ENCODE measurements at places on chromosomes 7 and 10.

- DNase-seq = no peak
Observed at GRCh38 chr7:158428837-158429753, 158.5 kb downstream of the PTPRN2 start.

GRCh38 chr10:34736976-34737771, 77.9 kb downstream of the PARD3 start:
- no peak for DNase-seq

- DNase-seq = no peak
Observed at GRCh38 chr10:61990761-61991135, 89.2 kb downstream of the ARID5B start.

GRCh38 chr10:78118591-78118990, 84.9 kb downstream of the RPS24 start:
- DNase-seq = no peak

- DNase-seq = no peak
Observed at GRCh38 chr10:46052791-46053375, 6.8 kb upstream of the MSMB start.

DNA sequence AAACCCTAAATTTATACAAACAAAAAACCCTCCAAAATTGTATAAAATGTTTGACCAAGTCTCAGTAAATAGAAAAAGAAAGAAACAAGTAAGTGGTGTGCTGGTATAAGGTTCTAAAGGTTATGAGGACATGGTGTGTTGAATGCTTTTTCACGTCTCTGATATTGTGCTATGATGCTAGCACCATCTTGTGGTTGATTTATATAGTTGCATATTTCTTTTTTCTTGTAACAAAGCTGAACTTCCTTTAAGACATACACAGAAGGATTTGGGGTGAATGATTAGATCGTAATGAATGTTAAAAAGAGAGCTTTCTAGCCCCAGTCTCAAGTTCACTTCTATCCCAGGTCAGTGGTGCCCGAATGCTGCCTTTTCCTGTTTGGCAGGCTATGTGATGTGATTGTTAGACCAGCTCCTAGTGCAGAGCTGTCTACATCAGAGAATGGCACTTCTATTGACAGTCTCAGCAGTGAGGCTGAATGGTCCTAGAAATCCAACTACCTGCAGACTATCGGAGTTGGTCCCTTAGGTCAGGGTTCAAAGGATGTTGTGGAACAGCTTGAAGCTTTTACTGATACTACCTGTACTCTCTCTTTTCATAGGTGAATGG, 25.0 kb downstream of the VTI1A start:
- no peak for DNase-seq

- no peak for DNase-seq
Observed at GRCh38 chr10:58477902-58478301, 34.8 kb upstream of the BICC1 start.

- no peak for DNase-seq
Observed at GRCh38 chr10:29316308-29317026, 27.6 kb downstream of the LYZL1 start.

DNA sequence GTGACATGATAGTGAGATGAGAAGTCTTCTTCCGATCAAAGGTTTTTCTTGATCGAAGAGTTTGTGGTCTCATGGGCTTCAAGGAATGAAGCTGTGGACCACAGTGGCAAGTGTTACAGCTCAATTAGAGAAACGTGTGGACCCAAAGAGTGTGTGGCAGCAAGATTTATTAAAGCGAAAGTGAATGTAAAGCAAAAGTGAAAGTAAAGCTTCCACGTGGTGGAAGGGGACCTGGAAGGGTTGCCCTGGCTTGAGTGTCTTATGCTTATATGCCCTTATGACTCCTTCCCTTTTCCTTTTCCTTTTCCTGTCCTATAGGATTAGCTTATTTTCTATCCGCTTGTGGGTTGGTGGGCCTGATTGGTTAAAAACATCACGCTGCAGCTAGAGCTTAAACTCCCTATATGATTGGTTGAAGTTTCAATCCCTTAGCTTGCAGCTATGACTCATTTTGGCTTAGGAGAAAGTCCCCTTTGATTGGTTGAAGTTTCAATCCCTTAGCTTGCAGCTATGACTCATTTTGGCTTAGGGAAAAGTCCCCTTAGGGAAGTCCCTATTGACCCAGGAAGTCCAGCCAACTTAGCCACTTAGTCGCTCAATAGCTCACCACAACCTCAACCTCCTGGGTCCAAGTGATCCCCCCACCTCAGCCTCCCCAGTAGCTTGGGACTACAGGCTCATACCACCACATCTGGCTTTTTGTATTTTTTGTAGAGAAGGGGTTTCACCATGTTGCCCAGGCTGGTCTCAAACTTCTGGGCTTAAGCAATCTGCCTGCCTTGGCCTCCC, 34.7 kb downstream of the MRPS24 start:
- DNase-seq = peak; percentile 56

GRCh38 chr10:32246685-32247084, 100.3 kb downstream of the EPC1 start:
- DNase-seq = no peak

GRCh38 chr10:121800831-121801230, 127.0 kb downstream of the ATE1 start:
- no peak for DNase-seq

DNA sequence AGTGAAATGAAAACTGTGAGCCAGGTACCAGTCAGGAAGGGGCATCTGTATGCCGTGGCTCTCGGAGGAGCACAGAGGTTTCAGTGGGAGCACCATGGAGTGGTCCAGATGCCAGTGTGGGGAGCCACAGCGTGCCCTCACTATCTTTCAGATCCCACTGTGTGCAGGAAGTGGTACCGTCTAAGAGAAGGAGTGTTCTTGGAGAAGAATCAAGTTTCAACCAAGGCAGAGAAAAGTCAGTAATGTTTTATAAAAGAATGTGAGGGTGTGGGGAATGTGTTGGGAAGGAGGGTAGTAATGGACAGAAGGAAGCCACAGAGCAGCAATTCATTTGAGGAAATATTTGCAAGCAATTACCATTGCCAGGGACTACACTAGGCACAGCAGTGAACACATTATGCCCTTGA, 35.6 kb downstream of the PRKAR2B start:
- no peak for DNase-seq

DNA sequence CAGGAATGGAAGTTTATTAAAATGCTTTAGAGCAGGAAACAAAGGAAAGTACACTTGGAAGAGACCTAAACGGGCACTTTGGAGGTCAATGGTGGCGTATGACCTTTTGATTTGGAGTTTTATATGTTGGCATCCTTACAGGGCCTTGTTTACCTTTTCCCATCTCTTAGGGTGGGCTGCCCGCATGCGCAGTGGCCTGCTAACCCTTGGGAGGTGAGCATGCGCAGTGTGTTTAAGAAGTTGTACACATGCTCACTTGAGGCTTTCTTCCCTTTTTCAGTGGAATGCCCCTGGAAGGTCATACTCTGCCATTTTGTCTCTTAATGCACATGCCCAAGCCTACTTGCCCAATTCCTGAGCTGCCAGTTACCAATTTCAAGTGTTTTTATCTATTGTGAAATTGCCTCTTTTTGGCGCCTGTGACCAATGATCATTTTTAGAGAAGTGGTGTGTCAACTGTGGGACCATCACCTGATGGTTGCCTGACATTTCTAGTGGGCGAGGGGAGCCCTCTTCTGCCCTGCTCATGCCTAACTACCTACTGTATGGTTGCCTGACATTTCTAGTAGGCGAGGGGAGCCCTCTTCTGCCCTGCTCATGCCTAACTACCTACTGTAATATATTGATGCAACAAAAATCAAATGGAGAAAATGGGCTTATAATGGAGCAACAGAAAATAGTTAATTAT, 138.0 kb downstream of the PPP1R9A start:
- no peak for DNase-seq

DNA sequence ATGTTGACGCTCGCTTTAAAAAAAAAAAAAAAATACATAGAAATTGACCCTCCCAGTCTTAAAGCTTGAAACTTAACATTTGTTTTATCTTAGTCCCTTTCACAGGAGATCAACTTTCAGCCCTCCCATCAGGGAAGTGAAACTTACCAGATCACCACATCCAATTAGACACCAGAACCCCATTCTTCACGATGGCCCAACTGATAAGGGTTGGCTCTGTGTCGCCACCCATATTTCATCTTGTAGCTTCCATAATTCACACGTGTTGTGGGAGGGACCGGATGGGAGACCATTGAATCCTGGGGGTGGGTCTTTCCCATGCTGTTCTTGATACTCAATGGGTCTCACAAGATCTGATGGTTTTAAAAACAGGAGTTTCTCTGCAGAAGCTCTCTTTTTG, 629.4 kb upstream of the KCND2 start:
- no peak for DNase-seq

DNA sequence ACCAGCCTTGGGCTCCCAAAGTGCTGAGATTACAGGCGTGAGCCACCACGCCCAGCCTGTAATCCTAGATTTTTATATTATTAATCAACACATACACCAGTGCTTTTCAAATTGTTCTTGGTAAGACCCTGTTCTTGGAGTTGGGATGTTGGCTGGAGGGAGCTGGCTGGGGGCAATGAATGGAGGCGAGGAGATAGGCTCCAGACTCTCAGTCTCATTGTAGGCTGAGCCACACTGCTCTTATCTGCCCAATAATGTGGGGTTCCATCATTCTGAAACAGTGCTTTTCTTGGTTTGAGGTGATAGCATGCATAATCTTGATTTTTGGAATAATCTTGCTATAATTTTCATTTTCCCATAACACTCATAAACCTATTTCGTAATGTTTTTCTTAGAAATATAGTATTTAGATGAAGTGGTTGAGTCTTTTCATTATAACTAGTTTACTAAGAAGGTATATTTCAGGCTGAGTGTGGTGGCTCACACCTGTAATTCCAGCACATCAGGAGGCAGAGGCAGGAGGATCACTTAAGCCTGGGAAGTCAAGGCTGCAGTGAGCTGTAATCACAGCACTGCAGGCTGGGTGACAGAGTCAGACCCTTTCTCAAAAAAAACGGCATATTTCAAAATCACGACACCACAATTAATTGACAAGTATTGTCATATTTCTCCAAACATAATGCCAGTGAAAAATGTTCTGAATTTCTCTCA, 65.1 kb upstream of the LYZL2 start:
- no peak for DNase-seq

DNA sequence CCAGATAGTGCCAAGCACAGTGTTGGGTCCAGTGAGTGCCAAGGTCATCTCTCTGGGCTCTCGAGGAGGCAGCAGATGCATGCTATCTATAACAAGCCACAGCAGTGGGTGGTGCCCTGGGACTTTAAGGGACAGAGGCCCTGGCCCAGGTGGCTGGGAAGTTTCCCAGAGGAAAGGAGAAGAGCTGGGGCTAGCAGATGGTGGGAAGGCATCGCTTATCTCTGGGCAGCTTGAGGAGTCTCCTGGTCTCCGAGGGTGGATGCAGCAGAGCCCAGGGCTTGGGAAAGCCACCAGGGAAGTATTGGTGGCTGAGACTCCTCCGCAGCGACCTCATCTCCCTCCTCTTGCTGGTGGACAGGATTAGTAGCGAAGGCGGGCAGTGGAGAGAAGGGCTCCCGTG, 63.4 kb upstream of the LRRC4 start:
- DNase-seq = no peak

- DNase-seq = no peak
Observed at GRCh38 chr7:57364933-57365710, 84.9 kb upstream of the ZNF716 start.

DNA sequence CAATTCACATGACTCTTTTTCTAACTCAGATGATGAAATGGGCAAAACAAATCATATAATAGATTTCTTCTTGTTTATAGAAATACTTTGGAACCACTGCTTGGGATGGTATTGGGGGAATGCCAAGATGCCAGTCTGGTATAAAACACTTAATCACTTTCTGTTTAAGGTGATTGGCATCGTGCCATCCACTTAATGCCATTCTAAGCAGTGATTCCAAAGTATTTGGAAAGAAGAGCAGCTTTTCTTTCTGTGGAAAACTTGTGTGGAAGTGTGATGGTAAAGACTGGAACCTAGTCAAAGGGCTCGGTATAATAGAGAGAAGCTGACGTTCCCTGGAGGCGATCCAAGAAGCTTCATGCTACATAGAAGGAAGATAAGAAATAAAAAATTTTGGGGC, 120.6 kb downstream of the TMEM26 start:
- no peak for DNase-seq
